Right ventricle myocardium superior (tissue), 1 donor: ENCODE measurements at places on chromosomes 11 and 22. TPM values are rescaled to one million over a fixed set of nuclear protein-coding genes. Genes with fewer than 3 reads are reported as not detected.

DNA sequence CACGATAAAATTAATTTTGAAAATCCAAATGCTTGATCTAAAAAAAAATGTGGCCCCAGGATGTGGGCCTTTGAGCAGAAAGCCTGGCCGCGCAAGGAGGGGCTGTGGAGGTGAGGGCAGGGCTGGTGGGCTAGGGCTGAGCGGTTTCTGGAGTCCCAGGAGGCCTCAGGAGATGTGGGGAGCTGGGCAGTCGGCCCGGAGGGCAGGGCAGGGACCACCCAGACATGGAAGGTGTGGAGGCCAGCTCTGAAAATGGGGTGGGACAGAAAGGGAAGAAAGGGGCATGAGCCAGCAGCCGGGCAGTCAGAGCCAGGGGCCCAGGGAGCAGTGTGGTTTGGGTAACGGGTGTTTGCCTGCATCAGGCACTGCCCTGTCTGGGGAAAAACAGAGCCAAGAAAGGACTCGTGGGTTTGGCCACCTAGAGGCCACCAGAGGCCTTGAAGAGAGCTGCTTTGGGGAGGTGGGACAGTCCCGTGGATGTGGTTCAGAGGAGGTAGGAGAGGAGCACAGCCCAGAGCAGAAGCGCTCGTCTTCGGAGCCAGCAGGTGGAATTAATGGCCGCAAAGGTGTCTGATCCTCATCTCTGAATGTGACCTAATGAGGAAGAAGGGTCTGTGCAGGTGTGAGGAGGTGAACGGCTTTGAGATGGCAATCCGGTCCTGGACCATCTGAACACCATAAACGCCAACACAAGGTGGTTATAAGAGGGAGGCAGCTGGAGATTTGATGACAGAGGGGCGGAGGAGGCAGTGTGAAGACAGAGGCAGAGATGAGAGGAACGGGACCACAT, 50.2 kb downstream of the IGF2 start:
- no peak for DNase-seq

DNA sequence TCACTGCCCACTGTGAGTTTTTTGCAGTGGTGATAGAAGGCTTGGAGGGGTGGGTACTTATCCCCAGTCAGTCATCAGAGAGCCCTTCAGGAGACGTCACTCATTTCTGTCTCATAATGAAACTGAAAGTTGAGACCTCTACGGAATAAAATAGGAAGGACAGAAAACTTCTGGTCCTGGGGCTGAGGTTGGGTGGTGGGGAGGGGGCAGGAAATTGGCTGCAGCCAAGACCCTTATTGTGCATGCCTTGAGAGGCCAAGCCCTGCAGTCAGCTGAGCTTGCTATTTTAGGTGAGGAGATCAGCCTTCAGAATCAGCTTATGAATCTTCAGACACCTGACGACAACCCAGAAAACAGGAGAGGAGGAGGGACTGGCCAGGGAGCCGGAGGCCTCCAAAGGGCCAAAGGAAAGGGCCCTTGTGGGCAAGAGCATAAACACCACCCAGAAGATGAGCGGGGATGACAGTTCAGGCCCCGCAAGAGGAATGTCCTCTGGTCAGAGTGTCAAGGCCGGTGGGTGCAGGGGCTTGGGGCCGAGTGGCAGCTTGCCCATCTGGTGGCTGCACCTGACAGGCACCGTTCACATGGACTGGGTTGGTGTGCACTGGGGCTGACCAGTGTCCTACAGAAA, 17.9 kb upstream of the ADA2 start:
- DNase-seq: peak; percentile 39

- DNase-seq: no peak
These were observed 55.3 kb downstream of the INSC start for GRCh38 chr11:15169815-15170551.

DNA sequence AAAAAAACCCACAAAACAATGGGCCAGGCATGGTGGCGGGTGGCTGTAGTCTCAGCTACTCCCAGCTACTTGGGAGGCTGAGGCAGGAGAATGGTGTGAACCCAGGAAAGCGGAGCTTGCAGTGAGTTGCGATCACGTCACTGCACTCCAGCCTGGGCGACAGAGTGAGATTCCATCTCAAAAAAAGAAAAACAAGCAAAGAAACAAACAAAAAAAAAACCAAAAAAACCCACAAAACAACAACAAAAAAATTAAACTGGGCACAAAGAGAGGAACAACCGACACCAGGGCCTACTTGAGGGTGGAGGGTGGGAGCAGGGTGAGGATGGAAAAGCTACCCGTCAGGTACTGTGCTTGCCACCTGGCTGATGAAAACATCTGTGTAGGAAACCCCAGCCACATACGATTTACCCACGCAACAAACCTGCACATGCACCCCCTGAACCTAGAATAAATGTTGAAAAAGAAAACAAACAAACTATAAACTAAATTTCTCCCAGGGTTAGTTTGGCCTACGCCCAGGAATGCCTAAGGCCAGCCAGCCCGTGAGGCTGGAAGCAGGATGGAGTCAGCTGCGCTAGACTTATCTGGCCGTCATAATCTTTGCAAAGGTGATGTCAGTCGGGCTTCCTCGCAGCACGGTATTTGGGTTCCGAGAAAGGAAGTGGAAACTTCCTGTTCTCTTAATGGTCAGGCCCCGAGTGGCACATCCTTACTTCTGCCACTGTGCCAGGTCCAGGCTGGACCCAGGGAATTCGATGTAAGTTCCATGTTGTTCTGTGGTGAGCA, 21.9 kb upstream of the CYB5R3 start:
- DNase-seq: no peak

- no peak for DNase-seq
These were observed 161.5 kb upstream of the ARHGAP42 start for GRCh38 chr11:100525635-100526034.

GRCh38 chr11:9363954-9364912, 20.2 kb upstream of the IPO7 start:
- DNase-seq: peak; percentile 97

DNA sequence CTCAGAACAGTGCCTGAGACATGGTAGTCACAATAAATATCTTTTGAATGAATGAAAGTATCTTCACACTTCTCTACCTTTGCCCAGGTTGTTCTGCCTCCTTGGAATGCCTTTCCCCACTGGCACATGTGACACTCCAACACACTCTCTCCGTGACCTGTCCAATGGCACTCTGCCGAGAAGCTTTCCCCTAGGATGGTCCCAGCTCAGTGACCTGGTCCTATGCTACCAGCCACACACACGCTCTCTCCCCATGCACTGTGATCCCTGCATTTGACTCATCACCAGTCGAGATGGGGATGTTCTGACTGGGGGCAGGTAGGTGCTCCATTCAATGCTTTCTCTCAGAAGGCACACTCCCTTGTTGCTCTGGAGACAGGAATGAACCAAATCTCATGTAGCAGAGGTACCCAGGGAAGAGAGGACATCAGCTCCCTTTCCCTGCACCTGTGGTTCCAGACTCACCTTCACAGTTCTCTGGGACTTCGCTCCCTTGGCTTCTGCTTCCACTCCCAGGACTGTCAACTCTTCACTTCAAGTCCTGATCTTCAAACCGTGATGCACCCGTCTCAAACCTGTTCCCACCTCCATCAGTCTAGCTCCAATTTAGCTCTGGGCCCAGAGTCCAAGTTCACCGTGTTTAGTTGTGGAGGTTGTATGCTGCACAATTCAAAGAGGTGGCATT, 30.7 kb upstream of the LMO1 start:
- DNase-seq: no peak

DNA sequence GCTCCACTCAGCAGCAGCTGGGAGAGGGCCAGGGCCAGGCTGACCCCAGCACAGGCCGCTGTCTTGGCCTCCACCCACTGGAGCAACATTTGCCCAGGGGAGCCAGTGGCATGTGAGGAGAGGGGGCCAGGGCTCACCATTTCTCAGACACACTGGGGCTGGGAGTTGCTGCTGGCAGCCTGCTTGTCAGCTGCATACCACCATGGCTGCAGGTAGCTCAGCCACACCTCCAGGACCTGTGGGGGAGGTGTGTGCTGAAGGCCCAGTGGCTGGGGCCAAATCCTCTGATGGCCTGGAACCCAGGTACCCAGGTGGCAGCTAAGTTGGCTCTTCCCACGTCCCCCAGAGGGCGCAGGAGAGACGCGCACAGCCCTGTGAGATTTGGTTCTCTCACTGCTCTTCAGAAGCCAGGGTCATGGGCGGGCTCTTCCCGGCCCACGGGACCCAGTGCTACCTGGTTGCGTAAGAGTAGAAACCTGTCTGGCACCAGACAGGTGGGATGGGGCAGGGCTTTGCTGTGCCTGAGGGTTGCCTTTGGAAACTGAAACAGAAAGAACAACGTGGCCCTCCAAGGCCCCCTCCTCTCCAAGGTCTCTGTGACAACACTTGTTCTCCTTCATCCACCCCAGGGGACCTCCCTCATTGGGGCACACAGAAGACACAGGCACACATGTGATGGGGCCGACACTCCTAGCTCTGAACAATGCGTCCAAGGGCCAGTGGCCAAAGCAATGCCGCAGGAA, 98.8 kb downstream of the MED15 start:
- no peak for DNase-seq

DNA sequence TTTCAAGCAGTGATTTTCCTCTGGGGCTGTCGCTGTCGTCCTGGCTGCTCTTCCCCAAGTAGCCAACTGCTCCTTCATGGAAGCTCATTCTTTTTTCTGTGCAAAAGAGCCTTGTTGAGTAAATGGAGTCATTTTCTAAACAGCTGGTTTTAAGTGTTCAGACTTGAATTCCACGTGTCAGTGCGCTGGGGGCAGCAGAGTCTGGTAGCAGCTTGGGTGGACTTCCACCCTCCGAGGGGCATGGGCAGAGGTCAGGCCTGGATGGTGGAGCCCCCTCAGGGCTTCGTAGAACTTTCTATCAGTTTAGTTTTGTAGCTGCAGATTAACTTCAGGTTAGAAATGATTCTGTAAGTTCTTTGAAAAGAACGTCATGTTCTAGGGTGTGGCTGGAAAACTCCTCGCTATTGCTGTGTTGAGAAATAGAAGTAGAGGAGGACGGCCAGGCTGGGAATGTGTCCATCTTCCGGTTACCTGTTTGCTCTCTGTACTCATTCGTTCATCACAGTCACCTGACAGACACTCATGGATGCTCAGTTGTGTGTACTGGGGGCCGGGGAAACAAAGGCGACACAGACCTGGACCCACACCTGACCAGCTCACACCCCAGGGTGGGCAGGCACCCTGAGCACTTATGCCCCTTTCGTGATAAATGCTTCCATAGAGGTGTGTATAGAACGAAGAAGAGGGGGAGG, 270.7 kb downstream of the TBC1D22A start:
- DNase-seq: no peak

DNA sequence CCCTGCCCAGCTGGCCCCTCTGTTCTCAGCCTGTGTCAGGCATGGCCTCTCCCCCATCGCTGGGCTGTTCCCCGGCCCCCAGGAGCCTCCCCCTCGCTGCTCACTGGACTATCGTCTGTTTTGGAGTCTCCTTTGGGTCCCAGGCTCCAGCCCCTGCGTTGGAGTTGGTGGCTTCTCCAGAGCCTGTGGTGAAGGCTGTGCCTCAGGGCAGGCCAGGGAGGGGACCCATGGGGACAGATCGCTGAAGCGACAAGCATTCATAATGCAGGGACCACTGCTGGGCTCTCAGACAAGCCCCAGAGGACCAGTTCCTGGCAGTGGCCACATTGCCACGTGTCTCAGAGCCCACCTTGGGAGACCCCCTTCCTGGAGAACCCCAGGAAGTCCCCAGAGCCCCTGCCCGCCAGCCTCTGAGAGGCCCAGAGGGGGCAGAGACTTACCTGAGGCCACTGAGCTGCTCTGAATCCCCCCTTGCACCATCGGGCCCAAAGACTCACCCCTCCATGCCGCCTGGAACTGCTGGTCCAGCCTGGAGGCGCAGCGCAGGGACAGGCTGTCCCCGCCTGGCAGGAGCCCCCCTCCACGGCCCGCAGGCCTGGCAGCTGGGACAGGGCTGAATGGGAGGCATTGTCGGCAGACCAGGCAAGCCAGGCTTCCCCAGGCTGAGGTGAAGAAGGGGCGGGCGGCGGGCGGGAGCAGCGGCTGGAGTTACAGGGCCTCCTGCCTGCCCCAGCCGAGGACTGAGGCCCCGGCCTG, at the start of gene CHADL:
Gene CHADL (minus strand): TSS at position 555 of the 756 bp plus-strand sequence. CDS start 50 bp downstream, at position 505.
- DNase-seq: no peak

- DNase-seq: no peak
These were observed 350.6 kb upstream of the RAG2 start for GRCh38 chr11:36948460-36949127.

- no peak for DNase-seq
These were observed 231.0 kb downstream of the TTC28 start for GRCh38 chr22:28448625-28449024.

- peak; percentile 38 for DNase-seq
These were observed 203.5 kb upstream of the MTNR1B start for GRCh38 chr11:92765965-92766371.

DNA sequence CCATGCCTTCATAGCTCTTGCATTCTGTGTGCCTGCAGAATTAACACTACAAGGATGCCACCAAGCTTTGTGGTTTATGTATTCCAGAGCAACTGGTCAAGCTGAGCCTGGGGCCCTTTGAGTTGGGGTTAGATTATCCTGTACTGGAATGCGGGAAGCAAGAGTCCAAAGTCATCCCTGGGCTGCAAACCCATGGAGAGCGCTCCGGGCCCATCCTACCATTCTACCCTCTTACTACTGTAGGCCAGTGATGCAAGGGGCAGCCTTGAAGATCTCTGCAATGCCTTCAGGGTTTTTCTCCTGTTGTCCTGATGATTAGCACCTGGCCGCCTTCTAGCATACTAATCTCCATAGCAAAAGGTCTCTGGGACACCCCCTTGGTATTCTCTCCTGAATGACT, 51.3 kb downstream of the TUG1 start:
- DNase-seq: no peak

GRCh38 chr11:44591557-44591956, 26.1 kb downstream of the CD82 start:
- no peak for DNase-seq

GRCh38 chr11:12382451-12382850, 5.1 kb downstream of the PARVA start:
- DNase-seq: no peak

DNA sequence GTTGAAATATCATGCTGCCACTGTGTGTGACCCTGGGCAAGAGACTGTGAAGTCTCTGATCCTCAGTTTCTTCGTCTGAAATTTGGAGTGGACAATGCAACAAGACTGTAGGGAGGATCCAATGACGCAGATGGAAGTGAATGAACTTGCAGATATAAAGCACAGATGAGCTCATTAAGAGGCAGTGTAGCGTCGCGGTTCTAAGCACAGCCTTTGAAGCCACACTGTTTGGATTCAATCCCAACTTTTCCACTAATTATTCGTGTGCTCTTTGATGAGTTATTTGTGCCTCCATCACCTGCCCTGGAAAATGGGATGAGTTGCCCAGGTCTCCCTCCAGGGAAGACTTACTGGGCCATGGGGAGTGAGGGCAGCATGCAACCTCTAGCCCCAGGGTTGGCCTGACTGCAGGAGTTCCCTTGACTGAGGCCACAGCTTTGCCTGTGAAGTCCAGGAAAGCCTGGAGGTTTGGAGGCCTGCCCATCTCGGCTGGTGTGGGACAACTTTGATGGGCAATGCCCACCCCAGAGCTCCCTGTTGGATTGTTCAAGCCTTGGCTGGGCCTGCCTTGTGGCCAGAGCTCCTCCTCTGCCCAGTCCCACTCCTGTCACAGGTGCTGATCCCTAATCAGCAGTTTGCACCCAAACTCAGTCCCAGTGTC, 266.0 kb upstream of the B3GAT1 start:
- no peak for DNase-seq

Gene SEPTIN3
- total RNA-seq: 0.08 TPM

Gene MS4A12
- not detected for total RNA-seq

Gene ELMOD1
- total RNA-seq: 1.00 TPM

Gene ZNF408
- 6.6 TPM for total RNA-seq

Gene ARVCF
- 31.4 TPM for total RNA-seq

Gene OR2AT4
- not detected for total RNA-seq

Gene OR52A1
- not detected for total RNA-seq

Gene SLC15A3
- 19.1 TPM for total RNA-seq
